Suppressor macrophage treated with lipopolysaccharide for 4 hours (primary cell): ENCODE measurements at places on chromosomes 5 and 9.

- DNase-seq, result no peak
These were observed 56.0 kb downstream of the WHRN start for GRCh38 chr9:114449236-114449635.

DNA sequence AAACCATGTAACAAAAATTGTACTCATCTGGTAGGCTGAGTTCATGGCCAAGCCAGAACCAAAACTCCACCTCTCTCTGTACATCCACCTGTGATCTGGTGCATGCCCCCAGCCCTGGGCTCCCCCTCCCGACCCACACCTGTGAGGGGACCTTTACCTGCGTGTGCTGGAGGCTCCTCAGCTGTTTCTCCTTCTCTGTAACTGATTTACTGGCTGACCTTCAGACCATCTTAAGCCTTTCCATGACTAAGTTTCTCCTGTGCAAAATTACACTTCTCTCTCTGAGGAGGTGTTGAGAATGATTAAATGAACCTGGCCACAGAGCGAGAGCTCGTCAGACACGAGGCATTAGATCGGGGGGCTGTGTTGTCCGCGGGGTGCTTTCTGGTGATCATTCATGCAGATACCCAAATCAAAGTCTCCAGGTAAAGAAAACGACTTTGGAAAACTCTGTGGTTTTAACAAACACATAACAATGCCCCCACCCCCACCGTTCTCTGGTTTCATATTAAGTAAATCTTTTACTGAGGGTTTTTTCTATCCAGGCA, 136.4 kb downstream of the SEMA5A start:
- no peak for DNase-seq

DNA sequence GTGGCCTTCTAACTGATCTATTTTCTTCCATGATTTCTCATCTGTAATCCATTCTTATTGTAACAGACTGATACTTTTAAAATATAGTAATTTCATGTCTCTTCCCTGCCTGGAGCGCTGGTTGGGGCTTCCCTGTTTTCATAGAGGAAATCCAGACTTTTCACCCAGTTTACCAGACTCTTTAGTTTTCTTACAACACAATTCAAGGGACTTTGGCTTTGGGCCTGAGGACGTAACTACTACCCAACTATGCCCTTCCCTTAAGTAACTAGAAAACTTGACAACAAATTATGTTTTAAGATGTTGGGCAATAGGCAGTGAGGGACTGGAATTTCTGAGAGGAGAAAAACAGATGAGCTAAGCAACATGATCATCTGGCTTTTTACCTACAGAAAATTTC, 289.6 kb downstream of the FGF10 start:
- DNase-seq, result no peak

DNA sequence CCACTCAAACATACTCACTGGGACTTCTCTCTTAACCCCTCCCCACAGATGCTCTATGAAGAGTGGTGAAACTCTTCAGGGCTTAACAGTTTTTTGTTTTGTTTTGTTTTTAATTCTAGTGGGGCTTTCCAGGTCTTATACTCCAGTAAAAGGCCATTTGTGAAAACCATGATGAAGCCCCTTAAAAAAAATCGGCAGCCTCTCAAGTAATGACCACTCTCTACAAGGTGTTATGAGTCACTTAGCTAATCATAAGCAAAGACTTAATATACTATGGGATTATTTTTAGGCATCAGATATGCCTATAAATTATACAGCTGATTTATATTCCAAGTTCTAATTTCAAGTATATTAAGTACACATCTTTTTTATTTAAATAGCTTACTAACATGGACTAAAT, 607.9 kb downstream of the RAB3C start:
- no peak for DNase-seq

DNA sequence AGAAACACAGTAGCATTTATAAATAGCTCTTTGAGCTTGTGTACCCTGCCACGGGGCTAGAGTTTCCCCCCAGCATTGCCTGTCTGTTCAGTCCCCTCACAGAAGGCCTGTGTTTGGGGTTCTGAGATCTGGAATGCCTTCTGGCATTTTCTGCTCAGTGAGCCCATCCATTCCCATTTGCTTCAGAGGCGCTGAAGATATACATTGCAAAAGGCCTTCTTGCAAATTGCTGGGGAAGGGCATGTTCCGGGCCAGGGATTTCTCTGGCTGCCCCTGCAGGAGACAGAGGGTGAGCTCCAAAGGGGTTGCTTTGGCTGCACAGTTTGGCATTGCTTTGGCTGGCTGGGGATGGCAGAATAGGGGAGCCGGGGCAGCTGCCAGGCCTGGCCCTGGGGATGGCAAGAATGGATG, 308.4 kb downstream of the MSX2 start:
- no peak for DNase-seq

- DNase-seq, result no peak
These were observed at the start of gene SPAAR for GRCh38 chr9:35909274-35909673. Gene SPAAR (plus strand): TSS chr9:35909490. CDS start chr9:35910464, 974 bp downstream.

- no peak for DNase-seq
These were observed 15.6 kb downstream of the NIM1K start for GRCh38 chr5:43207601-43208000.
